HL-60 (cell line): ENCODE measurements at places on chromosomes 16 and 17.
A peak's percentile ranks its signal among the peaks of the same experiment; 100 is the strongest.

GRCh38 chr16:83615953-83616350 lies 191.8 kb upstream of the HSBP1 start:
- no peak for DNase-seq

DNA sequence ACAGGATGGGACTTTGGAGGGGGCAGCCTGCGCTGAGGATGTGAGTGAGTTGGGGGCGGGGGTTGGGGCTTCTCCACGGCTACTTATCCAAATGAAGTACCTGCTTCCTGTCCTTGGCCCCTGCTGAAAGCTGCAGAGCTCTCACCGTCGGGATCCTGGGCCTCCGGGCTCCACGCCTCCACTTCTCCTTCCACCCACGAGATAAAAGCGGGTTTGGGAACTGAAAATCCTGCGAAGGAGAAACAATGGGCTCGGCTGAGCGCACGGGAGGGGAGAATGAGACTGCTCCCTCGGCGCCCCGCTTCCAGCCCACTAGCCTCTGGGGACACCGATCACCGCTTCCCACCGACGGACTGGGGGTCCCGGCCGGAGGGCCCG lies 486 bp downstream of the ZNF785 start:
- DNase-seq, result no peak

DNA sequence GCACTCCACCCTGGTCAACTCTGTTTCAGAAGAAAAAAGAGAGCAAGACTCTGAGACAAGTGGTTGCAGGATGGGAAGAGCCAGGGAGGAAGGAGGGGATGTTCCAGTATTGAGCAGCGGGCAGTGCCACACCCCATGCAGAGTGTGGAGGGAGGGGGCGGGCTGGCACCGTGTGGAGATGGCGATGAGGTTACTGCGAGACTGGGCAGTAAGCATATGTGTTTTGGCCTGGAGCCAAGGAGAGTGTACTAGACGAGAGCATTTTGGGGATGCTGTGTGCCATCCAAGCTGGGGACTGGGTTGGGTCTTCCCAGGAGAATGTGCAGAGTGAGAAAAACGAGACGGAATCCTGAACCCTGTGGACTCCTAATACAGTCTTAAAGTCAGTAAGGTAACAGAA lies 3.4 kb downstream of the TBC1D24 start:
- DNase-seq, result no peak

DNA sequence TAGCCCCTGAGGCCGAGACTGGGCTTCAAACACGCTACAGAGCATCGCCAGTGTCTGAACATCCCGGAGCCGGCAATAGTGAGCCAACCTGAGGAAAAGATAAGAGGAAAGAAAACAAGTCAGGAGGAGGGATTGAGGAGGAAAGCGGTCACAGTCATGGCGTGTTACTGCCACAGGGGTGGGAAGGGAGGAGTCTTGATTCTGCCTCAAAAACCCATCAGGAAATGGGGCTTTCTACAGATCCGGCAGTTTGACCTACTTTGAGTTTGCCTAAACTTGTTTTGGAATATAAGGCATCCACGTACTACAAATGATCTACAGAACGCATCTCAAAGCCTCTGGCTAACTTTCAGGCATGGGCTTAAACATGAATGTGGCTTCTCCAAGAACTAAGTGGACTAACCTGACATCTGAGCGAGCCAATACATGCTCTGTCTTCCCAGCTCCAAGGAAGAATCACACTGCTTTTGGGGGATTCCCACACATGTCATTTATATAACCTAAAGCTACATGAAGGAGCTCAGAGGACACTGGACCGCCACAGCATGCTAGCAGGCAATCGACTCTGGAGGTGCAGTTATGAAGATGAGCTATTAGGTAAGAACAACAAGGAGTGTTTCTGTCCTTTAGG lies 96.6 kb downstream of the WDR59 start:
- DNase-seq, result no peak

GRCh38 chr16:88719933-88720296 lies 13.6 kb downstream of the CTU2 start:
- DNase-seq, result no peak

GRCh38 chr17:41140360-41141131 lies at the start of gene KRTAP4-6:
Gene KRTAP4-6, minus strand, starts transcription at chr17:41140544. Its CDS starts 57 bp downstream, at chr17:41140487.
- no peak for DNase-seq

DNA sequence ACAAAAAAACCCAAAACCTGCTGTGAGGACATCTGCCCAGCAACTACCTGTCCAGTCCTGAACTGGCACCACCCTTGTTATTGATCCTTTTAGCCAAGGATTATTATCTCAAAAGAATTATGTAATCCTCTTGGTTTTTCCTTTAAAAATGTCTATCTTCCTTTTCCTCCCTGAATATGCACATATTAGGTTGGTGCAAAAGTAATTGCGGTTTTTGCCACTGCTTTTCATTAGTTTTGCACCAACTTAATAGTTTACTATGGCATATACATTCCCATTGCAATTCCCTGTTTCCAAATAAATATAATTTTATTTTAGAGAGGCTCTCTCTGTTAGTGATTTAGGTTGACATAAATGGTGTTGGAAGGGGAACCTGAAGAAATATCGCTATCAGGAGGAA lies 51.3 kb downstream of the MPHOSPH6 start:
- DNase-seq, result no peak

DNA sequence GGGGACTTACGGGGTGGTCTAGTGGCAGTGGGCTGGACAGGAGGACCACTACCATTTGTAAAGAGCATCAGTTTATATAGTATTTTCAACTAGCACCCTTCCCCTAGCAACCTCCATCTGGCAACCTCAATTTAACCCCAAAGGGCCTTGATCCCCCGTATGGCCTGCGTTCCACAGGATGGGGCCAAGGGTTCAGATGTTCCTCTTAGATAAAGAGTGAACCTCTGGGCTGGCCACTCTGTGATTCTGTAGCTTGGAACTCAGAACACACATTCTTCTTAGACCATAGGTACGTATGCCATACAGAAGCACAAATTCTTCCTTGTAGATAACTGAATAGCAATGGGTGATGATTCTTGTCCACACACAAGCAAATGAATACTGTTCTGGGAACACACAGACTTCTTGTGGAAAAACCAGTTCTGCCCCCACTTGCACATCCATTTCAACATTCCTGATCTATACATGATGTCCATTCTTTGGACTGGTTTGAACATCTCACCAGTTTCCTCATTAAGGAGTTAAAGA lies 1.9 kb upstream of the GGA2 start:
- DNase-seq, result no peak

- DNase-seq, result no peak
These were observed 44.5 kb downstream of the LITAF start for GRCh38 chr16:11542069-11542744.

- peak; percentile 42 for DNase-seq
These were observed 1.9 kb upstream of the YBX2 start for GRCh38 chr17:7296189-7296861.

DNA sequence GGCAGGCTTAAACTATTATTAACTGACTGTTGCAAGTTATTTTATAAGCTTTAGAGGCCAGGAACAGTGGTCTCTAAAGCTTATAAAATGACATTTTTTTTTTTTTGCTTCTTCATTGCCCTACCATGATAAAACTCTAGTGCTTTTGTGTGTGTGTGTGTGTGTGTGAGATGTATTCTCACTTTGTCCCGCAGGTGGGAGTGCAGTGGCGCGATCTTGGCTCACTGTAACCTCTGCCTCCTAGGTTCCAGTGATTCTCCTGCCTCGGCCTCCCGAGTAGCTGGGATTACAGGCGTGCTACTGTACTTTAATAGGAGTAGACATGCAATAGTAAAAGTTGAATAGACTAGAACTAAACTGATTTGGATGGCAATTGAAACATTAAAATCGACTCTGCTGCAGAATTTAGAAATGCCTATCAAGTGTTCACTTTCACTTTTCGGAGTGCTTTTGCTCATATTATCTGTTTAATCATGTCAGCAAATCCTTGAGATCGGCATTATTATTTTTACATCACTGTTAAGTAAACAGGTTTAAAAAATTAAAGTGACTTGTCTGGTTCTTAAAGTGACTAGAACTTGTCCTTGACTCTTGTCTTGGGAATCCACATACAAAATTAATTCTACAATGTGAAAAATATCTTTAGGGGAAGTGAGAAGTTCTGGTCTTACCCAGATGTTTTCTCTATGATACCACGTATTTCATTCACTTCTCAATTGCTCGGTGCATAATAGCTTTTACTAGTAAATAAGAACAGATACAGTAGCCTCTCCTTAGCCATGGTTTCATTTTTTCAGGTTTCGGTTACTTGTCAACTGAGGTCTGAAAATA lies 8.4 kb upstream of the PCTP start:
- no peak for DNase-seq

- no peak for DNase-seq
These were observed 136.3 kb downstream of the KCNJ12 start for GRCh38 chr17:21512307-21513011.

- no peak for DNase-seq
These were observed 86.3 kb downstream of the XYLT1 start for GRCh38 chr16:17384471-17384870.

DNA sequence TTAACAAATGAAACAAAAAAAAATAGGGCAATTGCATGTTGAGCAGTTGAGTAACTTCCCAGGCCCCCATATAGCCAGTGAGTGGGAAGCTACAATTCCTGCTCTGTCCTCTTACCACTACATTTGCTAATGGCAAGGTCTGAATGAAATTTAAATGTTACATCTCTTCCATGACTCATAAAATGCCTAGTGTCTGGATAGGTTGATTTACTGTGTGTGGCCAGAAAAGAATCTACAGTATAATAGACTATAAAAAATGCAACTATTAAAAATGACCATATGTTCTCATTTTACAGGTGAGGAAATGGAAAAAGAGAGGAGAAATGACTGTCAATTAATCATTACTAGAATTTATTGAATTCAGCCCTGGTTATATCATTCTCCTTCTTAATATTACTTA lies 1199.3 kb downstream of the CDH11 start:
- DNase-seq, result no peak

DNA sequence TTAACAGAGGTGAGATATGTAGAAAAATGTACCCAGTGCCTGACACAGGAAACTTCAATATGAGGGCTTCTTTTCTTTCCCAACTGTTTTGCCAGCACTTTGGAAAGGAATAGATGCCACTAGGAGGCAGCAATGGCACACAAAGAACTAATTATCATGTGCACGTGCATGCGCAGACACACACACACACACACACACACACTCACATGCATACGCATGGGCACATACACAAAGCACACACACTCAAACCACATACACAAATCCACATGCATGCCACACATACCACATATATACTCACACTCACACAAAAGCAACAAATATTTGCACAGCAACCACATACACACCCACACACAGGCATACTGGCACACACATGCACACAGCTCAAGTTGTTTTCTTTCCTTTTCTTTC lies 8.8 kb upstream of the CEP112 start:
- DNase-seq, result peak; percentile 68

DNA sequence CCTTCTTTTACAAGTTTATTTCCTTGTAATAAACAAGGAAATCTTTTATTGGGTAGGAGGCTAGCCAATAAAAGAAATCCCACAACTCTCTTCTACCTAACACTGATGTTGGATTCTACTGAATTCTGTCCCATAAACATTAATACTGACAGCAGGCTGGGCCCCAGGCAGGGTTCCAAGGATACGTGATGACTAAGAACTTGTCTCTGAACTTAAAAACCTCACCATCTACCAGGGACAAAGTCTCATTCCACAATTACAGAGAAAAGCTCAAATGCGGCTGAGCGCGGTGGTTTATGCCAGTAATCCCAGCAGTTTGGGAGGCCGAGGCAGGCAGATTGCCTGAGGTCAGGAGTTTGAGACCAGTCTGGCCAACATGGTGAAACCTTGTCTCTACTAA lies 64.9 kb downstream of the ARHGAP17 start:
- no peak for DNase-seq

GRCh38 chr17:28533091-28533807 lies 19.2 kb downstream of the UNC119 start:
- DNase-seq, result no peak

DNA sequence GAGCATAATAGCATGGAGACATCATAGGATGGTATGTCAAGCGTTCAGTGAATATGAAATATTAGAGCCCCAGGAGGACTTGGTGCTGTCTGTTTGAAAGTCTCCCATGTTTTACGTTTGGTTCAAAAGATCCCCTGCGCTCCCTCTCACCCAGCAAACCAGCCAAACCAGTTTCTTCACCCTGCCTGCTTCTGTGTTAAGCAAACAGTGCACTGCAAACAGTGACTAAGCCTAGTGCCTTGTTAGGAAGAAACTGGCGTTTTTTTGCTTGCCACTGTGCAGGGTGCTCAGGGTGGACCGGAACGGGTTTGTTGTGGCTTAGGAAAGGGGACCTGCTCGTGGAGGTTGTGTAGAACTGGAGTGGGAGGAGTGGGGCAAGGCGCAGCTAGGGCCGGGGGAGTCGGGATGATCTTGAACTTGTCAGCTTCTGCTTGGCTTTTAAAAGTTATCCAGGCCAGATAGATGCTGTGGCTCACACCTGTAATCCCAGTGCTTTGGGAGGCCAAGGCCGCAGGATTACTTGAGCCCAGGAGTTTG lies 7.7 kb downstream of the CDH1 start:
- peak; percentile 22 for DNase-seq

- peak; percentile 74 for DNase-seq
These were observed 13.2 kb downstream of the CHCT1 start for GRCh38 chr17:60435244-60436167.

- peak; percentile 40 for DNase-seq
These were observed at the start of gene NOG for GRCh38 chr17:56593646-56594319. Gene NOG, plus strand, starts transcription at chr17:56593699. Its CDS starts 525 bp downstream, at chr17:56594224.

DNA sequence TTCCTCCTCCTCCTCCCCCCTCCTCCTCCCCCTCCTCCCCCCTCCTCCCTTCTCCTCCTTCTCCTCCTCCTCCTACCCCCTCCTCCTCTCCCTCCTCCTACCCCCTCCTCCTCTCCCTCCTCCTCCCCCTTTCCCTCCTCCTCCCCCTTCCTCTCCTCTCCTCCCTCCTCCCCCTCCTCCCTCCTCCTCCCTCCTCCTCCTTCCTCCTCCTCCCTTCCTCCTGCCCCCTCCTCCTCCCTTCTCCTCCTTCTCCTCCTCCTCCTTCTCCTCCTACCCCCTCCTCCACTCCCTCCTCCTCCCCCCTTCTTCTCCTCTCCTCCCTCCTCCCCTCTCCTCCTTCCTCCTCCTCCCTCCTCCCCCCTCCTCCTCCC lies 6.6 kb upstream of the PDP2 start:
- DNase-seq, result peak; percentile 79

GRCh38 chr16:84690088-84690819 lies 9.5 kb upstream of the USP10 start:
- no peak for DNase-seq

- no peak for DNase-seq
These were observed 30.8 kb downstream of the MAP3K3 start for GRCh38 chr17:63653050-63653449.
